IgD-negative memory B cell (primary cell): ENCODE measurements at places on chromosomes 1 and 21. TPM values are rescaled to one million over a fixed set of nuclear protein-coding genes. Genes with fewer than 3 reads are reported as not detected.

Gene RNU1-3
- polyA plus RNA-seq: not detected

Gene EDARADD
- not detected for polyA plus RNA-seq

Gene PLA2G2F
- polyA plus RNA-seq: not detected

Gene MANEAL
- 2.7 TPM for polyA plus RNA-seq

Gene LCE1C
- polyA plus RNA-seq: not detected

Gene HORMAD1
- polyA plus RNA-seq: 0.84 TPM

Gene DISC1
- polyA plus RNA-seq: 0.68 TPM

Gene CORT
- not detected for polyA plus RNA-seq

Gene PRAMEF26
- not detected for polyA plus RNA-seq

Gene CD52
- 10,525 TPM for polyA plus RNA-seq

Gene COL9A2
- 3.0 TPM for polyA plus RNA-seq

Gene TNNT2
- not detected for polyA plus RNA-seq

Gene NCAM2
- polyA plus RNA-seq: not detected

Gene OR2T5
- polyA plus RNA-seq: 0.16 TPM

Gene DNAJC6
- 1.1 TPM for polyA plus RNA-seq

Gene PLA2G4A
- polyA plus RNA-seq: 0.09 TPM

Gene KIAA1614
- polyA plus RNA-seq: not detected

Gene CSTB
- polyA plus RNA-seq: 66.2 TPM

Gene GRIK3
- 0.56 TPM for polyA plus RNA-seq

Gene NGF
- polyA plus RNA-seq: not detected

Gene NBPF3
- 2.3 TPM for polyA plus RNA-seq

Gene DFFB
- 7.1 TPM for polyA plus RNA-seq

Gene SLC44A5
- 2.7 TPM for polyA plus RNA-seq

Gene GJC2
- not detected for polyA plus RNA-seq

Gene ANXA9
- polyA plus RNA-seq: 0.11 TPM

Gene DNASE2B
- polyA plus RNA-seq: not detected

Gene MXRA8
- polyA plus RNA-seq: not detected

Gene VWA1
- not detected for polyA plus RNA-seq

Gene MCOLN3
- polyA plus RNA-seq: 0.19 TPM

Gene TRABD2B
- not detected for polyA plus RNA-seq

Gene CELSR2
- 0.15 TPM for polyA plus RNA-seq

Gene SPRR4
- polyA plus RNA-seq: not detected

Gene NR1I3
- not detected for polyA plus RNA-seq

Gene GPR89A
- 14.8 TPM for polyA plus RNA-seq

Gene AKR7A2
- 87.9 TPM for polyA plus RNA-seq

Gene KRTAP19-8
- polyA plus RNA-seq: not detected
